ENCODE measurements at places on chromosomes 4 and X.

GRCh38 chr4:139416073-139416673, 37.7 kb upstream of the RAB33B start:
- DNase-seq = no peak

DNA sequence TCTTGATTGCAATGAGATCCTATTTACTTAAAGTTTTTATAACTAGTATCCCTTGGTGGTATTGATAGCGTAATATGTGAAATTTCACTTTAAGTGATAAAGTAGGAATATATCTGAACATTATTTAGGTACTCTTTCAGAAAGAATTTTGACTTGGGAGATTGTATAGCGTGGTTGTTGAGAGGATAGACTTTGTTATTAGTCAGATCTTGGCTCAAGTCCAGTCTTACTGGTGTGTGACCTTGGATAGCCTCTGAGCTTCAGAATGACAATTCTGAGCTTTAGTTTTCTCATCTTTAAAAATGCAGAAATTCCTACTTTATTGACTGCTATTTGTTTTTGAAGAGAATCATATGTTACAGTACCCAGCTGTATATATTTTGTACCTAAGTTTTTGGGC, 32.6 kb downstream of the DCK start:
- DNase-seq = no peak

DNA sequence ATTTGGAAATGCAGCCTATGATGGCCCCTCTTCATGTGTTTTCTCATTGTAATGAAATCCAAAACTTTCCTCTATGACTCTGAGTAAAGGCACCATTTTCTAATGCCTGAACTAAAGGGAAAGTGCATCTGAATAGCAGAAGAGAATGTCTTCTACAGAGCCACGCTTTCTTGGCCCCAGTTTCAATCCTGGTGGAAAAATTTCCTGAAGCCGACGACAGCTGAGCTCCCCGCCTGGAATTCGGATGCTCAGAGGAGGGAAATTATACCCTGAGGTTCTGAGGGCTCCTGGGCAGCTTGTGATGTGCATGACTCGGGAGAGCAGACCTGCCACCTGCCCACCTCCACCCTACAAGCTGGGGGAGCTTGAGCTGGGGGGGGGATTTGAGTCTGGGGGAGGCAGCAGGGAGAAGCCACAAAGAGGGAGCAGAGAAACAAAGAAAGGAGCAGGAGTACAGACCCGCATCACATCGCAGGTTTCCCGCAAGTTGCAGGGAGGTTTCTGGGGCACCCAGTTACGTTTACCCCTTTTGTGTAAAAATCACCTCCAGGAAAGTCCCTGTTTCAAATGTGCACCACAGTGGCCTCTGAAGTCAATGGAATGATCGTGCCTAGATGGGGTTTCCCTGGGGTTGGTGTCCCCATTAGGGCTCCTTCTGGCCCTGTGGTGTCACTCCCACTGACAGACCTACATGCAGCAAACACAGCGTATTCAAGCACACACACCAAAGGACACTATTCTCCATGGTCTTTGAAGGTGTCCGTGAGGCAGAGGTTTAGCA, 145.6 kb upstream of the RBPJ start:
- DNase-seq = no peak

DNA sequence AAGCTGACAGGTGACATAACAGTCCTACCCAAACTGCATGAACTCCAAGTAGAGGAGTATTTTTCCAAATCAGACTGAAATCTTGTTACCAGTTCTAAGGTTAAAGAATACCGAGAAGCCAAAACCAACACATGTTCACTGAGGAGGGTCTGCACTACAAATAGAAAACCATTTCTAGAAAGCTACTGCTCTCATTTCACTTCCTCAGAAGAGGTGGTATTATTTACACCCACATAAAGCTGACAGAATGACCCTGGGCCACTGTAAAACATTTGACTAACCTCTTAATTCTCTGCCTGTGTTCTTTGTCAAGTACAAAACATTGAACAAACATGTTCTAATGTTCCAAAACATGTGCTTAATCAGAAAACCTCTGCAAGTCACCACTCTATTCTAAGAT, 95.8 kb downstream of the IQCM start:
- DNase-seq = no peak

GRCh38 chrX:40465735-40466551, 114.8 kb upstream of the ATP6AP2 start:
- DNase-seq = no peak

GRCh38 chrX:123322536-123322935, 138.5 kb downstream of the GRIA3 start:
- DNase-seq = no peak

GRCh38 chr4:67087897-67088296, 457.4 kb downstream of the CENPC start:
- no peak for DNase-seq

DNA sequence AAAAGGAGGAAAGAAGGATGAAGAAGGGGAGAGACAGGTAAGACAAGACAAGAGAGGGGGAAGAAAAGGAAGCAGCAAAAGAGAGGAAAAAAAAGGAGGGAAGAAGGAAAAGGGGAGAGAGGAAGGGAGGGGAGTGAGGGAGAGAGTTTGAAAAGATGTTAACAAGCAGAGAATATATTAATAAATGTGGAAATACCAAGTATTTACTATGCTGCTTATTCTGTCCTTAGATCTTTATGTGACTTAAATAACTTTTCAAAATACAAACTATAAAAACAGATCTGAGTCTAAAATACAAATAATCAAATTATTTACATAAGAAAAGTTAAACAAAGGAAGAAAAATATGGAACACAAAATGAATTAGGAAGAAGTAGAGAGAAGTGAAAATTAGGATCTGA, 18.4 kb upstream of the COX18 start:
- DNase-seq = no peak
